Hematopoietic multipotent progenitor cell (in vitro differentiated cells): ENCODE measurements at places on chromosomes 11 and 22. TPM values are rescaled to one million over a fixed set of nuclear protein-coding genes. Genes with fewer than 3 reads are reported as not detected.

OR52H1 gene
- total RNA-seq: 4.3 TPM

FAR1 gene
- total RNA-seq: 23.2 TPM

ZNF215 gene
- 2.7 TPM for total RNA-seq

GUCY1A2 gene
- total RNA-seq: under 0.01 TPM

CD3D gene
- total RNA-seq: 0.27 TPM

ZNRF3 gene
- total RNA-seq: 3.2 TPM

CHEK1 gene
- 9.4 TPM for total RNA-seq

APOC3 gene
- not detected for total RNA-seq

UQCR10 gene
- 83.7 TPM for total RNA-seq

WNT11 gene
- total RNA-seq: 1.6 TPM

DNA sequence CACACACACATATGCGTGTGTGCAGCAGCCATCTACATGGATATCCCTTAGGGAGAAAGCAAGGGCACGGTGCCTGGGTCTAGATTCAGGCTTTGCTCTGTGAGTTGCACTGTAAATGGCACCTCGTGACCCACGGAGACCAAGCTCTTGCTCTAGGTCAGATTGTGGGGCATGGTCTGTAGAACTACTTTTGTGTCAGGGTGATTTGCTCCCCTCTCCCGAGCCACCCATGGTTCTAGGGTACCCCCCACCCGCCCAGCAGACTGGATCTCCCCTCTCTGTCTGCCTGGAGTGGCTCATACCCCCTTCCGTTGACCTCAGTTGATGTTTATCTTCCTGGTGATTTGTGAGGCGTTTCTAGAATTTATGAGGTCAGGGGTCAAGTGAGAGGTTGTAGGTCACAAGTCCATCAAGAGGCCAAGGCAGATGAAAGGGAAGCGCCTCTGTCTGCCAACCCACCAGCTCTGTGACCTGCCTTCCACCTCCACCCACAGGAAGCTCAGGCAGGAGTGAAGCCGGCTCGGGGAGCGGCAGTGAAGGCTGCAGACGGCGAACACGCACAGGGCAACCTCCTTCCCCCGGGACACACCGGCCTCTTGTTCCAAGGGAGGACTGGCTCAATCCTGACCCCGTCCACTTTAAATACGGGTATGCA lies 76.2 kb upstream of the TTLL12 start:
- peak; percentile 62 for DNase-seq

DNA sequence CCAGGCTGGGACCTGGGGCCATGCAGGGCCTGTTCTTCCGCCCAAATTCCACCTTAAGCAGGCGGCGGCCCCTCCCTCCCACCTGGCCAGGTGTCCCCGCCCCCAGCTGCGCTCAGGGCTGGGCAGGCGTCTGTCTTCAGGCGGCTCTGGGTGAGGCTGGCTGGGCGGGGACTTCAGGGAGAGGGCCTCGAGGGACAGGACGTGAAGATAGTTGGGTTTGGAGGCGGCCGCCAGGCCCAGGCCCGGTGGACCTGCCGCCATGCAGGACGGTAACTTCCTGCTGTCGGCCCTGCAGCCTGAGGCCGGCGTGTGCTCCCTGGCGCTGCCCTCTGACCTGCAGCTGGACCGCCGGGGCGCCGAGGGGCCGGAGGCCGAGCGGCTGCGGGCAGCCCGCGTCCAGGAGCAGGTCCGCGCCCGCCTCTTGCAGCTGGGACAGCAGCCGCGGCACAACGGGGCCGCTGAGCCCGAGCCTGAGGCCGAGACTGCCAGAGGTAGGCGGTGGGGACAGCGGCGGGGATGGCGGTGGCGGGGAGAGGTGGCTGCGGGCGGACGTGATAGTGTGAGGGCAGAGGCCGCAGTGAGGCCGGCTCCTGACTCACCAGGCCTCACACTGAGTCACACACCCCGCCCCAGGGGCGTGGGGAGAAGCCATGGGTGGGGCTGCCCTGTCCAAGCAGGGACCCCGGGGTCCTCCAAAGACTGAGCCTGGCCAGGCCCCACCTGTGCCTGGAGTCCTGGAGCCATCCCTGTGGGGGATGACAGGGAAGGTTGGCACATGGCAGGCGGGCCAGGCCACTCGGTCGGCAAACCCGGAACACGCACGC lies at the start of gene PKP3:
Gene PKP3 (plus strand): TSS at position 176 of the 824 bp plus-strand sequence. CDS start 84 bp downstream, at position 260.
- DNase-seq: no peak

- no peak for DNase-seq
These were observed 23.2 kb downstream of the MED15 start for GRCh38 chr22:20530368-20531153.

DNA sequence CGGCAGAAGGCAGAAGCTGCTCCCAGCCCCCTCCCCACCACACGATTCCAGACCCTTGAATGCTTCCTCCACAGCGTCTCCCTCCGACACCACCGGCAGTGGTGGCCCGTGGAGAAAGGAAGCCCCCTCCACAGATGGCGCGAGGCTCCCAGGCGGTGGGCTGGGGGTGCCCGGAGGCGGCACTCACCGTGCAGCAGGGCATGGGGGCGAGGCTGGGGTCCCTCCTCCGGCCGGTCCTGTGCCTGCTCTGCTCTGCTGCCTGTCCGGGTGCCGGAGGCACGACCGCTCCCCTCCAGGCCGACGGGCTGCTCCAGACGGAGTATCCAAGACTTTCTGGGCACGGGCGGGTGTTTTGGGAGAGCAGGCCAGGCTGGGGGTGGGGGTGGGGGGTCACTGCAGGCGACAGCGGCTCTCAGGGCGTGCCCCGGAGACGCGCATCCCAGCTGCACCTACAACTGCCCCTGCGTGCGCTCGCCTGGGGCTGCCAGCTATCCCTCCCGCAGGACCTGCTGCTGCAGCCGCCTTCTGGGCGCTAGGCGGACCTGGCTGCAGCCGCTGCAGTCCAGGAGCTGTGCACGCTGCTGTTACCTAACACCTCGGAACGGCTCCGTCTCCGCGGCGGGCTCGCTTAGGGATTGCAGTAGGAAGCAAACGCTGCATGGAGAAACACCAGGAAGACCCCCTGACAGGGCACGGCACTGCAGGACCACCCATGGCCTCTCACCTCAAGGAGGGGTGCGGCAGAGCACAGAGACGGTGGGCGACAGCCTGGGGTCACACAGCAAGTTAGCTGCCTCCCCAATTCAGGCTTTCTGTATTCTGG lies 15.2 kb downstream of the MRGPRG start:
- no peak for DNase-seq

- DNase-seq: no peak
These were observed 9.6 kb downstream of the ZNF195 start for GRCh38 chr11:3369366-3369765.

- peak; percentile 29 for DNase-seq
These were observed 71.7 kb downstream of the DBX1 start for GRCh38 chr11:20088397-20089225.

- DNase-seq: no peak
These were observed 99.3 kb upstream of the SESN3 start for GRCh38 chr11:95330302-95330701.

DNA sequence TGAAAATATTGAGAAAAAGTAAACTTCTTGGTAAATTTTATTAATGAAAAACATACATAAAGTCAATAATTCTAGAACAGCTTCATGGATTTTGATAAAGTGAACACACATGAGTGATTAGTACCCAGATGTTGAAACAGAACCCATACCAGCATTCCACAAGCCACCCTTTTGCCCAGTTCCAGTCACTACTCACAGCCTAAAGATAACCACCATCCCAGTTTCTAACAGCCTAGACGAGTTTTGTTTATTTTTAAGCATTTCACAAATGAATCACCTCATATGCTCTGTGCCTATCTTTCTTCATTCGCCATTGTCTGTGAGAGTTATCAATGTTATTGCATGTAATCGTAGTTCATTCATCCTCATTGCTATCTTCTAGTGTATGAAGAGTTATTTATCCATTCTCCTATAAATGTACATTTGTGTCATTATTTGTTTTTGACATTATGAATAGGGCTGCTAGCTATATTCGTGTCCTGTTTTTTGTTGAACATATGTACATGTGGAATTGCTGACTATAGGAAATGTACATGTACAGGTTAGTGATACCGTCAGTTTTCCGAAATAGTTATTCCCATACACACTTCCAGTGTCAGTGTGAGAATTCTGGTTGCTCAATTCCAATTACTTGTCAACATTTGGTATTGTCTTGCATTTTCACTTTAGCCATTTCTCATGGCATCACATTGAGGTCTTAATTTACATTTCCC lies 44.5 kb upstream of the TEAD1 start:
- no peak for DNase-seq

DNA sequence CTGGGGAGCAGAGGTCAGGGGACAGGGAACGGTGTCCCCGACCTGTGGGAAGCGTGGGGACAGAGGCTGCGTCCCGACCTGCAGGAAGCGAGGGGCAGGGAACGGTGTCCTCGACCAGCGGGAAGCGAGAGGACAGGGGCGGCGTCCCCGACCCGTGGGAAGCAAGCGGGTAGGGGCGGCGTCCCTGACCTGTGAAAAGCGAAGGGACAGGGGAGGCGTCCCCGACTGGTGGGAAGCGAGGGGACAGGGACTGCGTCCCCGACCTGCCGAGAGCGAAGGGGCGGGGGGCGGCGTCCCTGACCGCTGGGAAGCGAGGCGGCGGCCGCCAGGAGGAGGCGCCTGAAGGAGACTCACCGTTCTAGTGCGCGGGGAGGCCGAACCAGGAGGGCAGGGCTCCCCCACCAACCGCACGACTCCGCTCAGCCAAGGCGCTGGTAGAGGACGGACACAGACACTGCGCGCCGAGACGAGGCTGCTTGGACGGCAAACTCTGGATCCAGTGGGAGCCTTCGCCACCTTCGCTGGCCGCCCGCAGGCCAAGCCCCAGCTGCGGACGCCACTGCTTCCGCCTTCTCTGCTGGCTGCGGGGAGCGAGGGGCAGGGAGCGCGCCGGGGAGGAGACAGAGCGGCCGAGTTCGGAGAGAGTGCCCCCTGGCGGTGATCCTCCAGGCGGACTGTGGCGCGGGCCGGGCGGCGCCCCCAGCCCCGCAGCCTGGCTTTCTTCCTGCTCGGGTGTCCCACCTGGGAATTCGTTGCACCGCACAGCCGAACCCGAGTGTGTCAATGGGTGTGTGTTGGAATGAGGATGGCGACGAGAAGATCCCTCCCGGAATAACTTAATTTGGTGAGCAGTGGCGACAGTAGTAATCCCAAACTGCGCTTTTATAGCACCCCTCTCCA lies at the start of gene TRAF6:
Gene TRAF6 (minus strand): TSS at position 579 of the 900 bp plus-strand sequence. CDS start 8,757 bp downstream, outside the sequence.
- peak; percentile 91 for DNase-seq

- no peak for DNase-seq
These were observed 95.1 kb downstream of the PIWIL4 start for GRCh38 chr11:94662065-94662779.

- DNase-seq: peak; percentile 50
These were observed 39.7 kb downstream of the ME3 start for GRCh38 chr11:86632499-86633269.

- no peak for DNase-seq
These were observed 726.1 kb downstream of the FAM181B start for GRCh38 chr11:82007521-82007920.

GRCh38 chr11:84497181-84497580 lies 1130.0 kb downstream of the DLG2 start:
- no peak for DNase-seq

DNA sequence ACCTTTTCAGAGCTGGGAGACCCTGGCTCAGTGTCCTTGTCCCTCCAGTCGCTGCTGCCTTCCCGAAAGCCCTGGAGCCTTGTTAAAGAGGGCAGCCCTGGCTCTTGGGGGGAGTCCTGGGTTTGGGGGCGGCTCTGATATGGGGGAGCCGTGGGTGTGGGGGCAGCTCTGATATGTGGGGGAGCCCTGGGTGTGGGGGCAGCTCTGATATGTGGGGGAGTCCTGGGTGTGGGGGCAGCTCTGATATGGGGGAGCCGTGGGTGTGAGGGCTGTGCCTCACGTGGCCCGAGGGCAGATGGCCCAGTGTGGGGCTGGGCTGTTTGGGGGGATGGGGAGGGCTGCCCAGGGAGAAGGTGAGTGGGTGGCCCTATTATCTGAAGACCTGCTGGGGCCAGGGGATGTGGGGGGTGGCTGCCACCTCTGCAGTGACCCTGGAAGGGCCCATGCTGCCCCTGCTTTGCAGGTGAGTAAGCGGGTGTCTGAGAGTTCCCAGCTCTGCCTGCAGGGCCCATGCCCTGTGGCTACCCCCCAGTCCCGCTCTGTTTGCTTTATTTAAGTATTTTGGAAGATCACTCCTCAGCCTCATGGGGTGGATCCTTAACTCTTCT lies 30.9 kb upstream of the GRAMD4 start:
- DNase-seq: no peak

DNA sequence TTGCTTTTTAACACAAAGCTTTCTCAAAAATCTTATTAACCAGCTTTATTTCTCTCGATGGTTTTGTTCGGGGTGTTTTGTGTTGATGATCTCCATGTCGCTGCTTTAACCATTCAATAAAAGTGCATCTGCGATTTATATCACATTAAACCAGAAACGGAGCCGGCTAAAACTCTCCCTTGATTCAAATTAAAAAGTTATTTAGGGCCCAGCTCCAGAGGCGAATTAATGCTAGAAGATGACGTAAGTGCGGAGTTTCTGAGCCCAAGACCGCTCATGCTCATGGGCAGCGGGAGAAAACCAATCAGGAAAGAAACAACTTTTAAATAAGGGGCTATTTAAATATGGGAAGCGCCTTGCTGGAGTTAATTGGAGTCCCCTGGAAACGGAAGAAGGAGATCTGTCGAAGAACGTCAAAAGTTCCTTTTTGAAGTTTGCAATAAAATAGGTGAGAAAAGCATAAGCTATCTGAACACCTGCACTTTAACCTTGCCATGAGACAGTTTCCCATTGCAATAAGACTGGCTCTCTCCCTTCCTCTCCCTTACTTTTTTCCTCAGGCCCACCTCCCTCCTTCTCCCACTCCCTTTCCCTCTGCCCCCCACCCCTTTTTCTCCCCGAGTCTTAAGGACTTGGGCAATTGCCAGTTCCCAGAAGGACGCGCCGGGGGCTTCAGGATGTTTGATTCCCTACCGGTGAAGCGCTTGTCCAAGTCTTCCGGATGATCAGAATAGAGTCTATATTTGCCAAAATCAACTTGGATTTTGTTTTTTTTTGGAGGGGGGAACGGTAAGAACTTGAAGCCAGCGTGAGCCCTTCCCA lies 1.9 kb upstream of the DBX1 start:
- no peak for DNase-seq

- DNase-seq: peak; percentile 57
These were observed 9.7 kb upstream of the NEFH start for GRCh38 chr22:29470159-29470855.

- peak; percentile 68 for DNase-seq
These were observed 4.4 kb upstream of the PRR5 start for GRCh38 chr22:44697423-44698141.

DNA sequence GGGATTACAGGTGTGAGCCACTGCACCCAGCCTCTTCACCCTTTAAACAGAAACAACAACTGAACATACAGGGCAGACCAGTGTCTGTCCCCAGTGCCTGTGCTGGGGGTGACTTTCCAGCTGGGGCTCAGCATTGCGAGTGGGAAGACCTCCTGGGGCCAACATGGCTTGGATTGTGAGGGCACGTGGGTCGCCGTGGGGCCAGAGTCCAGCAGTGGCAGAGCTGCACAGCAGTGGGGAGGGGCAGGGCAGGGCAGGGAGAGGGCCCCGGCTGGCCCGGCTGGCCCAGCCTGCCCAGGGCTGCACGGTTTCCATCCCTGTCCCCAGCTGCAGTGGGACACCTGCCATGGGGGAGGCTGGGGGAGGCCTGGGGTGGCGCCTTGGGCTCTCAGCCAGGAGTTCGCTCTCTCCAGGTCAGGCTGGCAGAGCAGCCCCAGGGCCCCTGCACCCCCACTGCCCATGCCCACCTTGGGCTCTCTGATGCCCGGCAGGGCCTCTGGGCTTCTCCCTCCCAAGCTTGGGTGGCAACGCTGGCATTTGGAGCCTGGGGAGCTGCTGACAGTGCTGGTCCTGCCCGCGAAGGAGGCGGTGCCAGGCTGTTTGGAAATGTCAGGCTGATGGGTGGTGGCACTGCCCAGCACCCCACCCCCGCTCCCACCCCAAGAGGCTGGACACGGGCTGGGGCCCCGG lies 30.5 kb upstream of the CCDC188 start:
- DNase-seq: no peak
